Epithelial cell of umbilical artery (primary cell): ENCODE measurements at places on chromosomes 12 and 14. TPM values are rescaled to one million over a fixed set of nuclear protein-coding genes. Genes with fewer than 3 reads are reported as not detected.

DNAH10 gene
- under 0.01 and 0.15 TPM in 2 replicates for total RNA-seq

RPS26 gene
- 189 and 710 TPM in 2 replicates for total RNA-seq

ACOT4 gene
- total RNA-seq, result under 0.01 and 0.61 TPM in 2 replicates

P2RX2 gene
- total RNA-seq, result not detected in 2 replicates

GOLGA5 gene
- total RNA-seq, result 31.6 and 39.0 TPM in 2 replicates

NID2 gene
- 3.3 and 5.5 TPM in 2 replicates for total RNA-seq

TCTN2 gene
- total RNA-seq, result 4.6 and 8.1 TPM in 2 replicates

KLHL33 gene
- total RNA-seq, result not detected in 2 replicates

SLC16A7 gene
- 7.4 and 7.5 TPM in 2 replicates for total RNA-seq

GALNT4 gene
- total RNA-seq, result 17.5 and 19.5 TPM in 2 replicates

CCDC177 gene
- total RNA-seq, result not detected in 2 replicates

C1R gene
- total RNA-seq, result 1.3 and 5.3 TPM in 2 replicates
